Stimulated activated CD8-positive, alpha-beta memory T cell treated with anti-CD3 and anti-CD28 coated beads, Interleukin-15, amount 100 ng/mL, for 48 hours (primary cell): ENCODE measurements at places on chromosomes 11 and 22.

DNA sequence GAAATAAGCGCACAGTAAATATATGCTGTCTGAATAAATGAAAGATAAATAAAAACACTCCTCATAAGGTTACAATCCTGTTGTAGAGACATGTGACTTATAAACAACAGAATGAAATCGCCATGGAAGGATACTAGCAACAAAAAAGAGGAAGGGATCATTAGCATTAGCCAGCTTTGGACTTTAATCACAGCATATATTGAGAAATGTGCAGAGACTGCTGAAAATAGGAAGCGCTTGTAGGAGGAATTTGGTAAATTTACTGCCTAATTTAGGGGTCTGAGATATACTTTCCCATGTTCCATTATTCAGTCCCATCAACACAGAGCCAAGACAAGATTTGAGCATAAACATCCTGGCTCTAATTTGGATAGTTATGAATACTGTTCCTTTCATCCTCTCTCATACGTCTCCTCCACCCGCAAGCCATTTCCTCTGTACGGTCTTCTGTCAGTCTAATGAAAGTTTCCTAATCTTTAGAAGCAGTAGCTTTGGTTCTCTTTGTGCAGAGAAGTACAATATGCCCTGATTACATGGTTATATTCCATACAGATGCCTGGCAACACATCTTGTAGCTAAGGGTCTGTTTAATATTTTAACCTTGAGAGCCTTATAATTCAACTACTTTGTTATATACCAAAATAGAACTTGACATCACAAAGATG is 37.1 kb upstream of the AKIP1 start:
- DNase-seq = no peak

DNA sequence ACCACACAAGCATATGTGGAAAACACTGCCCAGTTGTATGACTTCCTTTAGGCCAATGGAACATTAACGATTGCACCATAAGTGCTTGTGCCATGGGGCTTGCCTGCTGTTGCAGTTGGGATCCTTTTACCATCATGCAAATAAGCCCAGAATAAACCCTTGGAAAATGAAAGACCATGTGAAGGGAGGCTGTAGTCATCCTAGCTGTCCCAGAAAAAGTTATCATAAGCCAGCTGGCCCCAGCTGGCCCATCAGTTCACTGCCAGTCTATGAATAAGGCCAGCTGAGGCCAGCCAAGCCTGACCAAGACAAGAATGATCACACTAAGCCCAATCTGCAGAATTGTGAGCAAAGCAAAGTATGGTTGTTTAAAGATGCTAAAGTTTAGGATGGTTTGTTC is 253.9 kb upstream of the ARHGAP20 start:
- DNase-seq = no peak

- DNase-seq = no peak
Observed at GRCh38 chr22:36776722-36777121, 803 bp upstream of the IFT27 start.

DNA sequence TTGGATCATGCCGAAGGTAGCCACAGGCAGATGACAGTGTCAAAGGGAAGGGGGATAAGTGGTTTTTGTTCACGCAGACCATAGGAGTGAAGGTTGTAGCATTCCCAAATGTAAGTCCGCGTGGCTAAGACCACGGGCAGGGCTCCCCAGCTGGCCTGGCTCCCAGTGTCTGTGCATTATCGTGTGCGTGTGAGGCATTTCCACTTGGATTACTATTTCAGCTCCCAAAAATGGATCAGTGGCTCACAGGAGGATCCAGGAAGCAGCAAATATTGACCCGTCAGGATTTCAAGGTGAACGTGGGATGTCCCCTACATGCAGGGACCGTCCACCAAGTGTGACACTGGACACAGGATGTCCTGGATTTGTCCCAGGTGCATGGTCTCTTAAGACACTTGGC is 10.6 kb downstream of the CDKN1C start:
- DNase-seq = no peak

GRCh38 chr22:23274146-23274526 is 93.8 kb downstream of the BCR start:
- DNase-seq = no peak

- no peak for DNase-seq
Observed at GRCh38 chr11:102293873-102294601, 23.2 kb upstream of the BIRC3 start.

DNA sequence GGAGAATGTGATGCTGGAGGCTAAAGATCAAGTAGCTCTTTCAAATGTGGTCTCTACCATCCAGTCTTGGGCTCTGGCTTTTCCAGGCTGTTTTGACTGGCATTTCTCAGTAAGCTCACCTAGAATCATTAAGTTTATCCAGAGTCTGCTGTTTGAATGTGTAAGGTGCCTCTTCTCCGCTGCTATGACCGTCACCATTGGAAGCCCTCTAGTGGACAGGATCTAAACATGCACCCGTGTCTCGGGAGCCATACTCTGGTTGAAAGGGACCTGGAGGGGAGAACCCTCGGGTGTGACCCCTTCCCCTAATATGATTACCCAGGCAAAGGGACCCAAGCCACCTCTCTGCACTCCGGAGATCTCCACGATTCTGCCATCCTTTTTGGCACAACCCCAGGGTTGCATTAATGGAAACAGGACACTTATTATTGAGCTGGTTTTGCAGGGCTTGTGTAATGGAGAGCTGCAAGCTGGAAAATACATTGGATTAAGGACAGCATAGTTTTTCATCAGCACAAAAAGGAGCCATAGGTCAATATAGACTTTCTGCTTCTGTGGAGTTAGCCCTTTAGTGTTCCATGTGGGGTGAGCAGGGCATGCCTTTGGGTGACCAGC is 191.0 kb upstream of the LARGE1 start:
- DNase-seq = no peak

DNA sequence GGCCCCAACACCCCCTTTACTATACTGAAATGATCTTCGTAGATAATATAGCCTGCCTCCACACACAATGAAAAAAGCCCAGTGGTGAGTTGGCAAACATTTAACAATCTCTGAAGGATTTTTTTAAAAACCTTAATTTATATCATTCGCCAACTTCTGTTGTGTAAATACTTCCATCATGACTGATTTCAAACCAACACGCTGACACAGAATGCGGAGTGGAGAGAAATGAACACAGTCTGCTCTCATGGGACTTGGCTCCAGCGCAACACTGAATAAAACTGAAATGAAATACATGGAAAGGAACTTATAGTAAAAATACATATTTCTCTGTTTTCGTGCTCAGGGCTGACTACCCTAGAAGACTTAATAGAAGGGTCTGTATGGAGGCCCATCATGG is 61.3 kb upstream of the WNT11 start:
- no peak for DNase-seq

GRCh38 chr11:81224396-81224795 is 1509.3 kb downstream of the FAM181B start:
- no peak for DNase-seq

GRCh38 chr11:120562806-120563425 is 51.4 kb downstream of the GRIK4 start:
- no peak for DNase-seq

- DNase-seq = no peak
Observed at GRCh38 chr11:44275241-44275640, 34.7 kb downstream of the ALX4 start.

DNA sequence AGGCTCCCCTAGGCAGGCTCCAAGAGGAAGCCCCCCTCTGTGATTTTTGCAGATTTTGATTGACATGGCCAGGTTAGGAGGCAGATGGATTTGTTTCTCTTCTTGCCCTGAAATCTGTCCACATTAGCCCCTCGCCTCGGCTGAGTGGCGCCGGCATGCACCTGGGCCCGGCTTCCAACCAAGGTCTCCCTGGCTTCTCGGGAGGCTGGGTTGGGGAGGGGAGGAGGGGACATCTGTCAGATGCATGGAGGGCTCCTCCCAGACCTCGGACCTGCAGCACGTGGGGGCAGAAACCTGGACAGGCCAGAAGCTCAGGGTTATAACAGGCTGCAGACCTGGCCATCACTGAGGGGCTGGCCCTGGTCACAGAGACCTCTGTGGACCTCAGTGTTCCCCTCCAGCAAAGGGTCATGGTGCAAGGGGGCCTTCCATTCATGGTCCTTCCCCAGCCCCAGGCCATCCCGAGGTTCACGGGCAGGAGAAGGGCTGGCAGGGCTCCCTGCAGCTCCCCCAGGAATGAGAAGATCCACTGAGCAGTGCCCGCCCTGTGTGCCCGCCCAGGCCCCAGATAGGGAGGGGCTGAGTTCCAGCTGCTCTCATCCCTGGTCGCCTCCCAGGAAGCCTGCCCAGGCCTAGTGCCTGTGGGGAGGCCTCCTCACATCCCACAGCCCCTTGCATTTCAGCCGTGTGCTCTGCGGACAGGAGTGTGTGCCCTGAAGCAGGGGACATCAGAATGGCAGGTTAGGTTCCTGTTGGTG is 747.8 kb downstream of the BRD1 start:
- no peak for DNase-seq

DNA sequence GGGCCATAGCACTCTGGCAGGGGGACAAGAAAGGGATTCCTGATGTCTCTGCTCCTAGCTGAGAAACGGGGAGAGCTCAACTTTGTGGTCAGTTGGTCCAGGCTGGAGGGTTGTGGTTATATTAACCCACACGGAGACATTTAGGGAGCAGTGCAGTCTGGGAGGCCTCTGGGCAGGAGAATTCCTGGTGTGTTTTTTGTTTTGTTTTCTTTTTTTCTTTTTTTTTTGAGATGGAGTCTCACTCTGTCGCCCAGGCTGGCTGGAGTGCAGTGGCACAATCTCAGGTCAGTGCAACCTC is 88.0 kb upstream of the SHISAL1 start:
- DNase-seq = no peak

DNA sequence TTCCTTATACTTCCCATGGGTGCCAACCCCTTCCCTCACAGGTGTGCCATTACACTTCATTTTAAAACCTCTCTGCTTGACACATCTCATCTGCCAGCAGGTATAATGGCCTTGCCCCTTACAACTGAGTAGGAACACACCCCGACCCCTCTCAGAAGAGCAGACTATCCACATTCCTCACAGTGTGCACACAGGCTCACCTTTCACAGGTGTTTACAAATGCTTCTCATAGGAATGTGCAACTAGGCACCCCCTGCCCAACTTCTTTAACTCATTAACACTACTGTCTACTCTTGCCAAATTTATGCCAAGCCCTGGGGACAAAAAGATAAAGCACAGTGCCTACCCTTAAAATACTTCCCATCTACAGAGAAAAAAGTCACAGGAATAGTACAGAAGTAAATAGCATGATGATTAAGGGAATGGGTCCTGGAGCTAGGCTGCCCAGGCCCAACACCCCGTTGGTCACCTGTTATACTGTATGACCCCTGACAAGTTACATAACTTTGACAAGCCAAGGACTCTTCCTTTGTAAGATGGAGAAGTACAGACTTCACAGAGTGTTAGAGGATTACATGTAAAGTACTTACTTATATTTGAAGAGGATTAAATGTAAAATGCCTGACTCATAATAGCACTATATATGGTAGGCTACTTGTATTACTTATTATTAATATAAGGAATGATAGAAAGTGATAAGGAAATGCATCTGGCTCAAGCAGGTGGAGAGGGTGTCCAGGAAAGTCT is 15.2 kb downstream of the TRIM3 start:
- no peak for DNase-seq

DNA sequence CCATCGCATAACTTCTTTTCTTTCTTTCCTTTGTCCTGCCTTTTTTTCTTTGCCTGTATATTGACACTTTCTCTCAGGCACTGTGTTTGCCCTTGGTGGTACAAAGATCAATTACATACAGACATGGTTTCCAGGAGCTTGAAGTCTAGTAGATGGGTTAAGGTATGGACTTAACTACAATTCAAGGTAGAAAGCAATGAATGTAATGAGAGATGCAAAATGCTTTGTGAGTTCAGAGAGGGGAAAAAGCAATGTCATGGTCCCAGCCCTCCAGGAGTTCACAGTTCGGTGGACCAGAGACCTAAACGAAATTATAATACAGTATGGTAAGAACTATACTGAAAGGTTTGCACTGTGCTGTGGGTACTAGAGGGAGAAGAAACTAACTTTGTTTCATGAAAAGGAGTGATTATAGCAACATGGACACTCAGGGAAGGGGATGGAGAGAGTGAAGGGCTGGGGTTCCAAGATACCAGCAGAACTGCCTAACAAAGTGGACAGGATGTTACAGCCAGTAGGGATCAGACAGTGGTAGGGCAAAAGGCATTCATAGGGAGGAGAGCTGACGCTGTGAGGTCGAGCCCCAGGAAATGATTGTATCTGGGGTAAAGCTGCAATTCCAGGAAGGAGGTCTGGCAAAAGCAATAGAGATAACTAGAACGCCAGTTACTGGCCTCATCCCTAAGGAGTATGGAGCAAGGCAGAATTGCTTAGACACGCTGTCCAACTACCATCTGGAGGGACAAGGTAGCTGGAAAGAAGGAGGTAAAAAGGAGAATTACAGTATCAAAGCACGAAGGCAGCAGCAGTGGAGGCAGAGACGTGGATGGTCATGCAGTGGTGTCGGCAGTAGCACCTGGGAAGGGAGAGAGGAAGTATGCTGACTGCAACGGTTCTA is 158.3 kb upstream of the MTMR2 start:
- DNase-seq = no peak

DNA sequence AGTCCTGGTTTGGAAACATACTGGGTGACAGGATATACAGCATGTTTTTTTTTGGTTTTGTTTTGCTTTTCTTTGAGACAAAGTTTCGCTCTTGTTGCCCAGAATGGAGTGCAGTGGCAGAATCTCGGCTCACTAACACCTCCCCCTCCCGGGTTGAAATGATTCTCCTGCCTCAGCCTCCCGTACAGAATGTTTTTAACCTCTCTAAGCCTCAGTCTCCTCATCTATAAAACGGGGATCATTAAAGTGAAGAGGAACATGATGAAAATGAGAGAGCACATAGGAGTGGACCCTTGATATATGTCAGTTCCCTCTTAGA is 28.1 kb upstream of the SCARF2 start:
- no peak for DNase-seq

GRCh38 chr11:10813945-10814344 is 5.2 kb upstream of the EIF4G2 start:
- no peak for DNase-seq

- peak; percentile 32 for DNase-seq
Observed at GRCh38 chr22:23591201-23591791, 11.2 kb upstream of the IGLL1 start.

DNA sequence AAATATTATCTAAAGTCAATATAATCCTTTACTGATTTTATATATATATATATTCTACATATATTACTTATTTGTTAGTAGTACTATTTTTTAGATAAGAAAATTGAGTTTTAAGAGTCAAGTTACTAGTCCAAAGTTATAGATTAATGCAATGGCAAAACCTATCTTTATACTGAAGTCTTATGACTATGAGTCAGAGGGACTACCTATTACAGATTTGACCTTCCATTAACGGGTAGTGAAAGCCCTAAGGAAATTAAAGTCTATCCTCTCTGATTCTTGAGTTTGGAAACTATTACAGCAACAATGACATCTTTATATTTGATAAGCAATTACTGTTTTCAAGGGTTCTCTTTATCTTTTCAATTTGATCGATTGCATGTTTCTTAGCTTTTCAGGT is 315.8 kb downstream of the CASP12 start:
- DNase-seq = no peak

DNA sequence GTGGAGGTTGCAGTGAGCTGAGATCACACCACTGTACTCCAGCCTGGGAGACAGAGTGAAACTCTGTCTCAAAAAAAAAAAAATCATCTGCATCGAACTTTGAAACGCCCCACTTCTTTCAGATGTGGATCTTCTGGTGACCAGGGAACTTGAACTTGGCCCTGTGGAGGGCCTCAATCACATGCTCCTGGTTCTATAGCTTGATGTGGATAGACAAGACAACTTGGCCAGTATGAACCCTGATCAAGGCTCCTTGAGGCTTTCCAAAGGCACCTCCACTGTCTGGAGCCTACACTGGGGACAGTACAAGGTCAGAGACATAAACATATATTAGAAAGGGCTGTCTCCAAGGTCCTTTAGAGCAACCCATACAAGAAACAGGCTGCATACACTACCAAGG is 30.6 kb downstream of the RAB30 start:
- no peak for DNase-seq
